ENCODE measurements at places on chromosomes 3 and 15.

GRCh38 chr3:188542196-188542595 lies 388.2 kb downstream of the LPP start:
- no peak for DNase-seq

DNA sequence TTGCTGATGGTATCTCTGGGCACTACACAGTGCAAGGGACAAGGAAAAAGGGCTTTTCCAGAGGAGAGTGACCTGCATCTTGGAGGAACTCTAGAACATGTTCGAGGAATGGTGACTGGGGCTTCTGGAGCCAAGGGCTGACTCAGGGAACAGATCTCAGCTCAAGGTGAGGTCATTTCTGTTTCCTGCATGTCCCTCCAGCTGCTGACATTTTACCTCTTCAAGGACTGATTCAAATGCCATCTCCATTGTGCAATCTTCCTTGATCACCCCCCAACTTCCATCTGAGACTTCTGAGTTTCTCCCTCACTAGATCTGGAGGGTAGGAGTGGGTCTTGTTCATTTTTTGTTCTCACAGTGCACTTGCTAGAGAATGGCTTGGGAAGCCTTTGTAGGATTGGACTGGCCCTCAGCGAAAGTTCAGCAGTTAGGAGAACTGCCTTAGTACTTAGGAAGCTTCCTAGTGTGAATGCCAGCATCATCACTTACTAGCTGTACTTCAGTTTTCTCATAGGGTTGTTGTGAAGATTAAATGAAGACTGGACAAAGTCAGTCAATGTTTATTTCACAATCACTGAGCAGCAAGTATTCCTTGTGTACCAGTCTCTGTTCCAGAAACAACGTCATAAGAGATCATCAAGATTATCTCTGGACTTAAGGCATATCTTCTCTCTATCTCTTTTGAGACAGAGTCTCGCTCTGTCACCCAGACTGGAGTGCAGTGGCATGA lies 2.6 kb upstream of the IDH3A start:
- no peak for DNase-seq

DNA sequence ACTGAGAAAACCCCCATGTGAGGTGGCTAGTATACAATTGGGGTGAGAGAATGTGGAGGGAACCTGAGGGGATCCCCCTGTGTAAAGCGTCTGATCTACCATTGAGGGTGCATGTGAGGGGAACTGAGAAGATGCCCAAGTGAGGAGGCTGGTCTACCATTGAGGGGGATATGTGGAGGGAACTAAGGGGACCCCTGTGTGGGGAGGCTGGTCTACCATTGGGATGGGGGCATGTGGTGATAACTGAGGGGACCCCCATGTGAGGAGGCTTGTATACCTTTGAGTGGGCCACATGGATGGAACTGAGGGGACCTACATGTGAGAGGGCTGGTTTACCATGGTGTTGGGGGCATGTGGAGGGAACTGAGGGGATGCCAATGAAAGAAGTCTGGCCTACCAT lies 160.8 kb downstream of the FBLN2 start:
- DNase-seq, result no peak

DNA sequence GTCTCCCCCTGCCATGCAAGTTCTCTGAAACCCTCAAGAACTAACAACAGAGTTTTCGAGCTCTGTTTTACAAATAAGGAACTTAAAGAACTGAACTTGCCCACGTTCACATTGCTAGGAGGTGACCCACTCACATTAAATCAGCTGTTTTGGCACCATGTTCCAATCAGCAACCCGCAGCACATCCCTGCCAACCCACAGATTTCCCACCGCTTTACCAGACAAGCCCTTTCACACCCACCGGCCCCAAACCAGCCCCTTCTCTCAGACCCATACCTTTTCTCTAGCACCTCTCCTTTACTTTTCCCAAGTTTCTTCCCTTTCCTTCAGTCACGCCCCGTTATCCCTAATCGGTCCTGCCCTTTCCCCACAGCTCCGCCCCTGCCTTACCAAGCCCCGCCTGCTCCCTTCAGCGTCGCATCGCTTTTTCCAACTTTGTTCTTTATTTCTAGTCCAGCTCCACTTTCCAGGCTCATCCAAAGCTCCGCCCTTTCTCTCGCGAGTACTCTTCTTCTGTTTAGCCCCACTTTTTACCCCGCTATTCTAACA lies 804 bp upstream of the BRPF1 start:
- no peak for DNase-seq

- DNase-seq, result no peak
These were observed 59.9 kb downstream of the FOXP1 start for GRCh38 chr3:71523628-71524027.

DNA sequence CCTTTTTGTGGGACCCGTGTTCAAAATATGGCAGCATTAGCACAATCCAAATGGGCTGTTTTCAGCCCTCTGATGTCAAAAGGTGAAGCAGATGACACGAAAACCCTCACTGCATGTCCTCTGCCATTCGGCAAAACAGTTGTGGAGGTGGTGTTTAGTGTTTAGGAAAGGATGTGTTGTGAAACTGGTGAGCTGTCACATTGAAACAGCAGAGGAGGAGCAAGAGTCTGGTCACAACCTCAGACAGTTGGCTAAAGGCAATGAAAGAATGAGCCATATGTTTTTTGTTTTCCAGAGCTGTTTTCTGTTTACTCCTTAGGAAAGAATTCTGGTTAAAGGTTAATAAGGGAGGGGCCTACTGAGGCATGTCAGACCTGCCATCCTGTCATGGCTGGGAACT lies 140.7 kb downstream of the VPS8 start:
- DNase-seq, result no peak

- DNase-seq, result peak; percentile 42
These were observed 335.6 kb downstream of the NLGN1 start for GRCh38 chr3:173733029-173733652.

GRCh38 chr3:129908417-129908816 lies 14.9 kb upstream of the TMCC1 start:
- no peak for DNase-seq

GRCh38 chr15:93159930-93160329 lies 70.9 kb upstream of the RGMA start:
- DNase-seq, result no peak

Data from NAMALWA (cell line).